Subcutaneous preadipocyte (primary cell): ENCODE measurements at places on chromosomes 11 and 22. TPM values are rescaled to one million over a fixed set of nuclear protein-coding genes. Genes with fewer than 3 reads are reported as not detected.

The C22orf42 gene
- not detected in 2 replicates for total RNA-seq

The BDNF gene
- under 0.01 and 0.39 TPM in 2 replicates for total RNA-seq

The TMEM45B gene
- not detected in 2 replicates for total RNA-seq

The NKAPD1 gene
- total RNA-seq: 19.5 and 21.3 TPM in 2 replicates

The OR52W1 gene
- total RNA-seq: not detected in 2 replicates

The CSNK2A3 gene
- total RNA-seq: 1.6 and 2.9 TPM in 2 replicates

The OR2AT4 gene
- not detected in 2 replicates for total RNA-seq
